ENCODE measurements at places on chromosomes 16 and 17. TPM values are rescaled to one million over a fixed set of nuclear protein-coding genes. Genes with fewer than 3 reads are reported as not detected.

Gene C17orf107
- total RNA-seq, result not detected

Gene NPLOC4
- total RNA-seq, result 53.7 TPM

Gene RBBP6
- 19.2 TPM for total RNA-seq

Gene NUPR1
- 3.5 TPM for total RNA-seq

Gene RAB37
- not detected for total RNA-seq

Gene WFIKKN1
- 2.9 TPM for total RNA-seq

Gene POLG2
- 7.9 TPM for total RNA-seq

Gene ZNF385C
- 0.81 TPM for total RNA-seq

Gene OR1A1
- total RNA-seq, result not detected

Gene CCDC102A
- total RNA-seq, result 16.8 TPM

Gene CDK5RAP3
- 60.4 TPM for total RNA-seq

DNA sequence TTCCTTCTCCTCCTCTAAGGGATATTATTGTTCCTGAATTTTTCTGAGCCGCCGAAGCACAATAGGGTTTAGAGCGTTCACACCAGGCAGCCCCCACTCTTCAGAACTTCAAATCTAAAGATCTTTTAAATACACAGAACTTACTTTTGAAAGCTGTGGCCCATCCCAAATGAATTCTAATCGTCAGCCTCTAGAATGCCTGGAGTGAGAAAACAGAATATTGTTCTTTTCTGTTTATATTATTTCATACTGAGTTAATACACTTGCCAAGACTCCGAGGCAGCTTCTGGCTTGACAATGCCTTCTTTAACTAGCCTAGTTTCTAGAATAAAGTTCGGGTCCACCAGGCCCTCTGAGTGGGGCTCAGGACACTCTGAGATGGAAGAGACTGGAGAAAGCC lies 405.6 kb downstream of the WWOX start:
- DNase-seq, result no peak

- DNase-seq, result no peak
Observed at GRCh38 chr17:13996748-13997147, 72.6 kb upstream of the COX10 start.

DNA sequence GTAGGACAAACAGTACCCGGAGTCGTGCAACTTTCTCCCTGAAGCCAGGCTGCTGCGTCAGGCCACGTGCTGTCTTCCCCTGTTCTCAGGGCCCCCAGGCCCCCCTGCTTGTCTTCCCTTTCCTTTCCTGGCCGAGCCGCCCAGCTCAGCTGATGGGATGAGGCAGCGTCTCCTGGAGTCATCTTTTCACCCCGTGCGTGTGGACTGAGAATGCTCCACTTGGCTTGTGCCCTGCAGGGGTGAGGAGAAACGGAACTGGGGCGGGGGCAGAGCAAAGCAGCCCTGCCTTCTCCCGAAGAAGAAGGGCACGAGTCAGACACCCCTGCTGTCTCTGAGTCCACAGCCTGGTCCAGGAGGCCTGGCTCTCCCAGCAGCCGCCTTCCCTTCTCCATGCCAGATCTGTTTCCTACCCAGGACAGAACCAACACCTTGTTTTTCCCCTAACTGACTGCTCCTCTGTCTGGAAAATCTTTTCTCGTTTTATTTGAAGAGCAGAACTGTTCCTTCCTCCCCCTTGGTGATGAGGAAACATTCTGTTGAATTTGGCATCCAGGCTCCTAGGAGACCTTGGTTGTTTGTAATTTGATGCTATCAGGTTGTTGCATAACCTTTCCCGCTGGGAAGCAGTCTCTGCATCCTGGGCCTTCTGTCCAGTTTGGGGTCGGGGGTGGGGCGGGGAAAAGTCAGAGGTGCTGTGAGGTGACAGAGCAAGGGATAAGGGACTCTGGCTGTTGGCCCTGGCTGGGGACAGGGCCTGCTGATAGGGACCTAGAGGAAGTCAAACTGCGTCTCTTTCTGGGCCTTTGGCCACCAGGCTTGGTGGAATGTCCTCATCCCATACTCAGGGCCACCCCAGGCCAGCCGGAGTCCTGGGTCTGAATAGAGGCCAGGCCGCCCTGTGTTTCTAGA lies 78.8 kb downstream of the WIPI1 start:
- DNase-seq, result peak; percentile 91

GRCh38 chr16:56343661-56344517 lies 81.5 kb downstream of the AMFR start:
- DNase-seq, result no peak

DNA sequence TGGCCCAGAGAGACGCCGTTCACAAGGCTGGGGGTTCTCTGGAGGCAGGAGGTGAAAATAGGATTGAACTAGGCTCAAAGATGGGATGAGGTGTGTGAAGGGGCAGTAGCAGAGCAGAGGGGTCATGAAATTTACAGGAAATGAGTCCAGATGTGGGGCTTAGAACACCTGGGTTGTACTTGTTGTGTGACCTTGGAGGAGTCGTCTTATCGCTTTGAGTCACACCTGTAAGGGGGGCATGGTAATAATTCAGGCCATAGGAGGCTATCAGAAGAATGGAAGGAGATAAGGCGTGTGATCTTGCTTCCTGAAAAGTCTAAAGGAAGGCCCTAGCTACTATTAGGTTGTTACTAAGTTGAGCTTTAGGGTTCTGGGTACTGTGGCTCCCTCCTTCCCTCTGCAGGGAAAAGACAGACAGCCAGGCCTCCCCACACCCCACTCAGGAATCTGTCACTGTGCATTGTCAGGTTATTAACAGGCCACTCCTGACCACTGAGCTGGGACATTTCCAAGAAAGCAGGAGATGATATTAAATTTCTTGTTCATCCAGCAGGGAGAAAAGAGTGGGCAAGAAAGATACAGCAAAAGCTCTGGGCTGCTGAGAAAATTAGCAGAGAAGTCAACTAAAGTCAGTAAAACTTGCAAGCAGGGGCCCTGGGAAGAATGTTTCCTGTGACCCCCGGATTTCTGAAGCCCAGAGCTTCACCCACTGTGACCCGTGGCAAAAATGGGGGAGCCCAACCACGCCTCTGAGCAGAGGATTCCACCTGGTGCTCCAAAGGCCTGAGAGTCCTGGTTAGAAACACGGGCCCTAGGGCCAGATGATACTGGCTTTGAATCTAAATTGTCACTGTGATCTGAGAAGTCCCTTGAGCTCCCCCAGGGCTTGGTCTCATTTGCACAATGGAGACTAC lies 6.0 kb upstream of the CDC42EP4 start:
- DNase-seq, result no peak

GRCh38 chr16:89562939-89563338 lies 2.5 kb downstream of the RPL13 start:
- no peak for DNase-seq

DNA sequence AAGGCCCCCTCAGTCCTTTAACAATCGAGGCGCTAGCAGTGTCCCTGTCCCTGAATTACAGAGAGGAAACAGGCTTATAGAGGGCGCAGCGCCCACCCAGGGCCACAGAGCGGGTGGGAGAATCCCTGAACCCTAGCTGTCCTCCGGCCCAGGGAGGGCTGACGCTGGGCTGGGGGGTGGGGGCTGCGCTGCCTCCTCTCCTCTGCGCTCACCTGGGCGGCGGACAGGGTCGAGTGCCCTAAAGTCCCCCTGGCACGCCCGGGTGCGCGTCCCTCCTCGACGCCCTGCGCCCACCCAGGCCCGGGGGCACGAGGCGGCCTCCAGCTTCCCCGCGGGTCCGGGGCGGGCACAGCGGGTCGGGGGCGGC lies 200.4 kb upstream of the N4BP1 start:
- DNase-seq, result no peak

DNA sequence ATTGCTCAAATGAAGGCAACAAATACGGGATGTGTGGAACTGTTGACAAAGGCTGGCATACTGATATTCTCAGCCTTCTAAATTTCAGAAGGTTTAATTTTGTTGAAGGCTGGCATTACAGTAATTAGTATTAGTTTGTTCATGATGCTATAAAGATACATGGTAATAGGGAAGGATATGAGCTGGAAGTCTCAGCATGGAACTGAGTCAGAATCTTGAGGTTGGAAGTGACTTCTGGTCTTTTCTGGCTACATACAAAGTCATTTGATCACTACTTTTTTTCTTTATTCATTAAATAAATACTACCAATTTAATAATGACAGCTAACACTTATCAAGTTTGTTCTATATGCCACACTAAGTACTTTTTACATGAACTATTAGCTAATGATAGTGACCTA lies 22.6 kb downstream of the RABEP1 start:
- no peak for DNase-seq

- DNase-seq, result peak; percentile 83
Observed at GRCh38 chr16:17359788-17360390, 110.9 kb downstream of the XYLT1 start.

- peak; percentile 42 for DNase-seq
Observed at GRCh38 chr17:39676198-39676819, 8.1 kb downstream of the PNMT start.

DNA sequence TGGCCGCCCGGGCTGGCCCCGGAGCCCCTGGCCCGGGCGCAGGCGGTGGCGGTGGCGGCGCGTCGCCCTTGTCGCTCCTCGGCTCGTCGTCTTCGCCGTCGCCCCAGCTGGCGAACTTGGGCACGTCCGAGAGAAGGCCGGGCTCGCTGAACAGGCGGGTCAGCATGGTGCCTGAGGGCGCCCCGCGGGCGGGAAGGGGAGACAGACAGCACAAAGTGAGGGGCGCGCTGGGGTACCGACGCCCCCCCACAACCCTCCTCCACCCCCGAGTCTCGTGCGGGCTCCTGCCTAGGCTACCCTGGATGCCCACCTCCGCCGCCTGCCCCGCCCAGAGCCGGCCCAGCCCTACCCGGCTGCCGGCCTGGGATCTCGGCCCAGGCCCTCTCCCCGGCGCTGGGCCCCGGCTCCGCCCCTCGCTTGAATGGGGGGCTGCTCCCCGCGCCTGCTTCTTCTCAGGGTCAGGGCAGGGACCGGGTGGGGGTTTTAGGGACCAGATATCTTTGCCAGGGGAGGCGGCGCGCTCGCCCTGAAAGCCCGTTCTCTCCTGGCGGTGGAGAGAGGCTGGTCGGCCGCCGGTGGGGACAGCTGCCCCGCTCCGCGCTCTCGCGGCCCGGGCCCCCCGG lies 1.2 kb downstream of the NEUROD2 start:
- DNase-seq, result no peak

DNA sequence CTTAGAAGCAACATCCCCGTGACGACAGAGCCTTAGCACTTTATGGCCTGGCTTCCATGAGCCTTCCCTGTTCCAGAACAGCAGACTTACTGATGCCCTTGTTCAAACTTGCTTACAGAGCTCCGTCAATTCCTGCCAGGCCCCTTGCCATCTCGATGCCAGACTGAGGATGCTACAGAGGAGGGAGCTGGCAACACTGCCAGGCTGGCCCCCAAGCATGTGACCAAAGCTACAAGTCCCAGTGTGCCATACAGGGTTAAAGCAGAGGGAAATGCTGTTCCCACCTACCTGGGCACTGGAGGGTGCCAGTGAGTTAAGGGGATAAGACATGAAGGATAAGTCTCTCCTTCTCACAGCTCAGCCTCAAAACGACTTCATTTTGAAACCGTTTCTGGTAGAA lies 33.5 kb upstream of the SREBF1 start:
- DNase-seq, result no peak

- DNase-seq, result no peak
Observed at GRCh38 chr17:2724784-2725164, 13.2 kb upstream of the CLUH start.

GRCh38 chr17:62965174-62965685 lies 805 bp upstream of the TANC2 start:
- no peak for DNase-seq

GRCh38 chr16:500709-501108 lies 26.8 kb upstream of the CAPN15 start:
- DNase-seq, result no peak

DNA sequence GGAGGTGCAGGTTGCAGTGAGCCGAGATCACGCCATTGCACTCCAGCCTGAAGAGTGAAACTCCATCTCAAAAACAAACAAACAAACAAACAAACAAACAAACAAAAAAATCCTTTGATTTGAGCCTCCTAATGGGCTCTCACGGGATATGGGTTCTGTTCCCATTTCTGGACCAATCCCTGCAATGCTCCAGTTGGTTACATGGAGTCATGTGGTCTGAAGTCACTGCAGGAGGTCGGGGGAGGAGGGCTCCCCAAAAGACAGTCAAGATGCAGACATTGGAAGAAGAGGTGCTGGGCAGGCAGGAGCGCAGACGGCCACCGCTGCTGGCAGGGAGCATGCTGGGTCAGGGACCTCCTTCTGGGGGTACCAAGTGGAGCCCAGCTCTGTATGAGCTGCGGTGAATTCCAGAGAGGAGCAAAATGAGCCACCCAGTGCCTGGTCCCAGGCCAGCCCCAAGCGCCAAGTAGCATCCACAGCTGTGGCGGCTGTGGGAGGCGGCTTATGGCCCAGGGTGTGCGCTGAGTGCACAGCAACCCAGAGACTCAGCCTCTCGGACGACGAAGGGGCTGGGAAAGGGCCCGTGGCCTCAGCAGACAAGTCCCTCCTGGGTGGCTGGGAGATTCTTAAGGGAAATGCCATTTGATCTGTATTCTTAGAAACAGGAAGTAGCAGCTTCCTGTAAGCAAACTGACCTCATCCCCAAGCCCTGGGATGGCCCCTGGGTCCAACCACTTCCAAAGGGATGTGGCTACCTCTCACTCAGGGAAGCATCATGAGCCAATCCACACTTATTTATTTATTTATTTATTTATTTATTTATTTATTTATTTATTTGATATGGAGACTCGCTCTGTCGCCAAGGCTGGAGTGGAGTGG lies 19.6 kb upstream of the ATP2A3 start:
- peak; percentile 61 for DNase-seq

- DNase-seq, result no peak
Observed at GRCh38 chr17:4201226-4201625, 58.2 kb downstream of the CYB5D2 start.

- no peak for DNase-seq
Observed at GRCh38 chr16:11306381-11306780, 25.3 kb upstream of the PRM1 start.

GRCh38 chr17:29068818-29069217 lies 25.9 kb downstream of the PIPOX start:
- no peak for DNase-seq
